Right ventricle myocardium inferior (tissue), 1 donor: ENCODE measurements at places on chromosomes 2 and 18. TPM values are rescaled to one million over a fixed set of nuclear protein-coding genes. Genes with fewer than 3 reads are reported as not detected.

DNA sequence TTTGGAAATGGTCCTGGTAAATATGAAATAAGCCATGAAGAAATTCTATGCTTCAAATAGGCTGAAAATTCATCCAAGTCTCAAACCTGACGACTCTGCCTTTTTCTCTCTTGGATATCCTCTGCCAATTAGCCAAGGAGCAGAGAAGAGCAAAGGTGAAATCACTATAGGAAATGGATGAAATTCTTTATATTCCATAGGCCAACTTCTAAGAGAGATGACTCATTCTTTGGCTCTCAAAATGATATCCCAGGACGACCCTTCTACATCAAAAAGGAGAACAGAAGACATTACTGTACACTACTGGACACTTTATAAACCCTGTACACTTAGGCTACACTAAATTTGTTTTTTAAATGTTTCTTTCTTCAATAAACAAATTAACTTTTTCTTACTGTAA lies 22.7 kb downstream of the PDE1A start:
- DNase-seq: no peak

- no peak for DNase-seq
Measured at GRCh38 chr18:49098386-49098785, 147.6 kb upstream of the SMAD7 start.

- peak; percentile 54 for DNase-seq
Measured at GRCh38 chr2:3479430-3480320, 39.7 kb downstream of the ADI1 start.

GRCh38 chr18:33404244-33404873 lies 36.2 kb downstream of the CCDC178 start:
- DNase-seq: no peak

DNA sequence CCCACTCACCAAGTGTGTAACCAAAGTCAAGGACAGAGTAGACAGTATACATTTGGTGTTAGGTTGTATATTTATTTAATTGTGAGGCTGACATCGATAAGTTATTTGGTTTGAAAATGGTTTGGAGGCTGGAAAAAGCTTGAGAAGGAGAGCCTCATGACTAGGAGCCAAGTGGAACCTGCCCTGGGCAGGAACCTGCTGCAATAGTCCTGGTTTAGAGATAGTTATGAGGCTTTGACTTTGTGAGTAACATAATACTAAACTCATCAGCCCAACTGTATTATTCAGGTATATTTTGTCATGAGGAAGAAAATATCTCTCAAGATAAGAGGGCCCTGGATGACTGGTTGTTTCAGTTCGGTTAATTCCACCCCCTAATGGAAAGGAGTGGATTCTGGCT lies 234.3 kb upstream of the CYRIA start:
- no peak for DNase-seq

DNA sequence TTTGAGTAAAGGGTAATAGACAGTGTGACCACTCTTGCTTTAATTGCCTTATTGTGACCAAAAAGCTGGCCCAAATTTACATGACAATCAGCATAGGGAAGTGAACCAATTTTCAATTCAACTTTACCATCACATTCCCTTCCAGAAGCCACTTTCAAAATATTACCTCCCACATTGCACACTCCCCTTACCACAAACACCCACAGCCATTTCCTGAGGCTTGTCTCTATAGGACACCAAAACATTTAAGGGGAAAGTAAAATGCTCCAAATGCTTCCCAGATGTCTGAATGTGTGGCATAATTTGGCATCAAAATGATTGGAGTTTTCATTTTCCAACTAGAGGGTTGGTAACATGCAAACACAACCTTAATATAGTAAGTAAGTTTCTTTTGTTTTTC lies 616.1 kb downstream of the SLC4A3 start:
- DNase-seq: no peak

DNA sequence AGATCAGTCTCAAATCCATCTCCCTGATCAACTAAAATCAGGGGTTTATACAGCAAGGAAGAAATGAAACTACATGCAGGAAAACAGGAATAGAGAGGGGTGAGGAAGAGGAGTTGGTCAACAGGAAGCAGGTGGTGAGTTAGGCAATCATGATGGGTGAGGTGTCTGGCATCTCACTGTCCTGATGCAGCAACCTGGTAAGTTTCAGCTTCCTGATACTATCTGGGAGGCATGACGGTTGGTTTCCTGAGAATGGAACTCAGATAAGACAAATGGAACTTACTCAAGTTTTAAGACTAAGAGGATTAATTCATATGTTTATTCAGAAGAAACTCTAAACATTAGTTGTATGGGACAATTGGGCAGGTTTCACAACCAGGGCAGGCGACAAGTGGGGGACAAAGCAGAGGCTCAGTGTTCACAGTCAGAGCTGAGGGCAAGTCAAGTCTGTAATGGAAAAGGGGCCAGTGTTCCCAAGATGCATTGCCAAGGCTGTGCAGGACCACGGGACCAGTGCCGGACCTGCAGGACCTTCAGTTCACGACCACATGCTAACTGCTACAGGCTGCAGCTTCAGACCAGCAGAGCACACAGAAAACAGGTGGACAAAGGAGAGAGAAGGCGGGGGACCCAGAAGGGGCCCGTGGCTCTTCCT lies 17.7 kb upstream of the GALM start:
- no peak for DNase-seq

GRCh38 chr2:43340945-43341356 lies 114.5 kb upstream of the ZFP36L2 start:
- DNase-seq: no peak

GRCh38 chr2:171521361-171522051 lies 768 bp upstream of the CYBRD1 start:
- DNase-seq: no peak

- no peak for DNase-seq
Measured at GRCh38 chr2:102046135-102046986, 54.6 kb downstream of the IL1R2 start.

- no peak for DNase-seq
Measured at GRCh38 chr2:160920061-160920460, 240.2 kb upstream of the TANK start.

Gene KCNJ3
- total RNA-seq: 2.6 TPM

Gene PLEKHA3
- total RNA-seq: 36.4 TPM

Gene CYS1
- total RNA-seq: 3.2 TPM

Gene C2orf78
- not detected for total RNA-seq

Gene CNTNAP5
- total RNA-seq: not detected

Gene ITGB6
- total RNA-seq: 5.0 TPM
